Heart left ventricle (tissue), 16 donors: ENCODE measurements at places on chromosomes 16 and 17. TPM values are rescaled to one million over a fixed set of nuclear protein-coding genes. Genes with fewer than 3 reads are reported as not detected.

Gene MT3
- polyA plus RNA-seq: 20.0 TPM

- DNase-seq: peak; percentile 54
Measured at GRCh38 chr17:4003501-4004421, 39.5 kb upstream of the ATP2A3 start.

DNA sequence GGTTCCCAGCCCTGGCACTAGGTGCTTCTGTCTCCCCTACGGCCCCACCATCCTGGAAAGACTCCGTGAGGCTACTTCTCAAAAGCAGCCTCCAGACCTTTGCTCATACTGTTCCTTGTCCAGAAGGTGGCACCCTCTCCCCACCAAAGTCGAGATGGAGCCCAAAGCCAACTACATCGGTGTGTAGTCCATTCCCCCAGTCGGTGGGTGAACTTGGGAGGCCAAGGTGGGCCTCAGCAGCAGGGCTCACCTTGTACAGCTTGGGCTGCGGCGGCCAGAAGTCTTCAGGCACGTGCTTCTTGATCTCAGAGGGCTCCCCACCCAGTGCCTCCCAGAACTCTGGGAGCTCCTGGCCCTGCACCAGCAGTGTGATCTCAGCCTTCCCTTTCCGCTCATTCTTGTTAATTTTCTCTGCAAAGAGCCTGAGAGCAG is 10.2 kb downstream of the FLII start:
- DNase-seq: peak; percentile 74

DNA sequence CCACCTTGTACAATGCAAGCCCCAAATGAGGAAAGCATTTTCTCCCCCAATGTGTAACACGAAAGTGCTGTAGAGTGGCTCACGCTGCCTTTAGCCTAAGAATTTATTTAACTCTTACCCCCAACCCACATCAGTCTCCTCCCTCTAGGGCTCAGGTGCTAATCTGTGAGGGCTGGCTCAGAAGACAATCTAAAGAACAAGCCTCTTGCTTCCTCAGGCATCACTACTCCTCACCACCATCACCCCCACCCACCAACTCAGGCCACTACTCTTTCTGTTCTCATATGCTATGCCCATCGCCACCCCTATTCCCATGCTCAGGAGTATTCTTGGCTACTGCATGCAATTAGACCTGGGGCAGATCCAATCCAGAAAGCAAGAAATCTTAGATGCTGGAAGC is 3.9 kb upstream of the CCL2 start:
- no peak for DNase-seq

DNA sequence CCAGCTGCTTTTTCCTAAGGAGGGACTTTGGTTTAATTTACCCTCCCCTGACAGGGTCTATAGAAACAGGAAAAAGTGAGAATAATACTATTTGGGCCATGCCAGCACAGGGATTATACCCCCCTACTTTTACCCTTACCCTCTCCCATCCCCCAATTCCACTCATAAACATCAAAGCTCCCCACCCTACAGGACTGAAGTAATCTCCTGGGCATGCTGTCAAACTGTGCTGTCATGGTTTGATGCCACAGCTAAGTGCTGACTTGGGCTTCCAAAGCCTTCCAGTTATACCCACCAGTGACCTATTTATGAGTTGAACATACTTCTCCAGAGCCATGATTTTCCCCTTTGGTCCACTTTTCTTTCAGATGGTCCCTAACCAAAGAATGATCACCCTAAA is 12.8 kb downstream of the PHF12 start:
- peak; percentile 49 for DNase-seq

Gene KRT33A
- not detected for polyA plus RNA-seq

GRCh38 chr16:65375651-65376050 is 253.8 kb upstream of the CDH11 start:
- DNase-seq: no peak

GRCh38 chr16:1333149-1333812 is at the start of gene BAIAP3:
Gene BAIAP3 (plus strand): TSS chr16:1333645. CDS start chr16:1338550, 4,905 bp downstream.
- peak; percentile 58 for DNase-seq

- DNase-seq: no peak
Measured at GRCh38 chr17:19253112-19253511, 15.9 kb downstream of the EPN2 start.

DNA sequence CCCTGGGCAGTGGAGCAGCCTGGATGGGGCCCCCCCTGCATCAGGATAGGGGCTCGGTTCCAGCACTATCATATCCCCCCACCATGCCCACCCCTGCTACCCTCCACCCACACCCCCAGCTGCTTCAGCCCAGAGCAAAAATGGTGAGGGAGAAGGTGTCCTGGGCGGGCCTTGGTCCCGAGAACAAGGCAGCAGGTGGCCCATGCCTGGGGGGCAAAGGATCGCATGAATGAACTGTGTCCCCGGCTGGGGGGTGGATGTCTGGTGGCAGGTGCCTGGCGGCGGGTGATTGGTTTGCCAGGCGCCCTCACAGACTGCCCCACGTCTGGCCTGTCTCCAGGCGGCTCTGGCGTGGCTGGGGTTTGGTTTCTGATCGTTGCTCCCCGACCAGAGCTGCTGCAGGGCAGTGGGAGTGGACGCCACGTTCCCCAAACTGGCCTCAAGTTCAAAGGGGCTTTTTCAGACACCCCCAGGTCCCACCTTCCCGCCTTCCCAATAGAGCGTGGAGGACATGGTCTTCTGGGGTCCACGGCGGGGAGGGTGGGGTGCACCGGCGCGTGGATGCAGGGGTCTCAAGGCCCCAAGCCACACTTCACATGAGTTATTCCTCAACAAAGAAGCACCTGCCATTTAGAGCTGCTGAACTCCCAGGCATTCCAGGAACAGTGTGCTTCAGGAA is 12.6 kb downstream of the UTS2R start:
- peak; percentile 18 for DNase-seq

Gene IL17C
- polyA plus RNA-seq: not detected

GRCh38 chr17:39009581-39010001 is 42.4 kb upstream of the FBXO47 start:
- no peak for DNase-seq

DNA sequence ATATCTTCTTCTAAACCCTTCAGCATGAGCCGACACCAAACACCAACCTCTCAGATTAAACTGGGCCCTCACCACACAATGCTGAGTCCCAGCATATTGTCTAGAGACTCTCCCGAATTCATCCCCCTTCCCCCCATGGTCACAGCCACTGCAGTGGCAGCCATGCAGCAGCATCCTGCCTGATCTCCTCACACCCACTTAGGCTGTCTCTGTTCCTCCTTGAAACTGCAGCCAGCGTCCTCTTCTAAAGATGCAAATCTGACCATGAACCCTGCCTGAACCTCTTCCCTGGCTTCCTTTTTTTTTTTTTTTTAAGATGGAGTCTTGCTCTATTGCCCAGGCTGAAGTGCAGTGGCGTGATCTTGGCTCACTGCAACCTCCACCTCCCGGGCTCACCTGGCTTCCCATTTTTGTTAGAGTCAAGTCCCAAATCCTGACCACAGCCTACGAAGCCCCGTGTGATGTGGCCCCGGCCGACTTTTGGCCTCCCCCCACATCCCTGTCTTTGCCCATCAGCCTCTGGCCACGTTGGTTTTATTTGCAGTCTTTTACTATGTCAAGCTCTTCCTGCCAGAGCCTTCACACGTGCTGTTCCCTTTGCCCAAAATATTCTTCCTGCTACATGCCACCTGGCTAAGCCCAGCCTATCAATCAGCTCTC is 2.8 kb downstream of the FA2H start:
- DNase-seq: no peak

Gene LITAFD
- not detected for polyA plus RNA-seq

GRCh38 chr16:84234321-84235241 is 5.2 kb downstream of the KCNG4 start:
- no peak for DNase-seq

Gene TP53TG3F
- polyA plus RNA-seq: not detected

- DNase-seq: peak; percentile 83
Measured at GRCh38 chr17:1031711-1032110, 34.8 kb downstream of the TIMM22 start.

DNA sequence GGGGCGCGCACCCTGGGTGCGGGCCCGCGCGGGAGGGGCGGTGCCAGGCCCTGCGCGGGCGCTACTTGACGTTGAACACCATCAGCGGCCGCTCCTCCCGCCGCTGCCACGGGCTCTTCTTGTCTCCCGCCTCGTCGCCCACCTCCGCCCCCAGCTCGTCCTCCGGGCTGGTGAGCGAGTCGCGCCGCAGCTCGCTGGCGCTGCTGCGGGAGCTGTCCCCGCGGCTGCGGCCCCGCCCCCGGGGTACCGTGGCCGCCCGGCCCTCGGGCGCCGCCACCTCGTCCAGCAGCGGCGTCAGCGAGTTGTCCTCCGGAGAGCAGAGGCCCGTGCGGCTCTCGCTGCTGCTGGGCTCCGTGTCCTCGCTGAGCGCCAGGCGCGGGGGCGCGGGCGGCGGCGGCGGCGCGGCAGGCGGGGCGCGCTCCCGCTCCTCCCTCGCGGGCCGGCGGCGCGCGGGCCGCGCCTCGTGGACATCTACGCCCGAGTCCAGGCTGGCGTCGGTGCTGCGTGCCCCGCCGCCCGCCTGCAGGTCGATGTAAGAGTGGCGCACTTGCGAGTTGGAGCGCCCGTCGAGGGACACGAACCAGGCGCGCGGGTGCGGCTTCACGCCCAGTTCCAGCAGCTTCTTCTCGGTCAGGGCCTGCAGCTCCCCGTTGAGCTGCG is 8.7 kb downstream of the GRN start:
- DNase-seq: no peak
